Renal pelvis (tissue), 12 donors: ENCODE measurements at places on chromosomes 7 and 10.

DNA sequence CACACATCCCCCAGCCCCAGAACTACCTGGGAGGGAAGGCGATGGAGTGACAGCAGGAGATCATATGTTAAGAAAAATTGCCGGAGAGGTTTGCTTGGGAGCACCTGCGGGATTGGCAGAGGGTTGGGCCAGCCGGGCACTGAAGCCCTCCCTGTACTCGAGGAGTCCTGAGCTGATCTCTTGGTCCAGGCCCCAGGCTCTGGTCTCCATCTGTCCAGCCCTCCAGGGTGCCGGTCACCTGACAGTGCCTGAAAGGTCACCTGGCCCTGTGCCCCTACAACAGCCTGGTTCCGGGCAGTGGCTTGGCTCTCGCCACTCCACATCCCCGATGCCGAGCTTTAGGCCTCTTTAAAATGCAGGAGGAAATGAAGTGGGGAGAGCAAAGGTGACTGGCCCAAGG, 47.3 kb upstream of the PCBD1 start:
- DNase-seq, result no peak

- DNase-seq, result no peak
These were observed 312.2 kb upstream of the ADARB2 start for GRCh38 chr10:2049560-2049959.

- no peak for DNase-seq
These were observed 978 bp downstream of the OGDH start for GRCh38 chr7:44607141-44608068.

DNA sequence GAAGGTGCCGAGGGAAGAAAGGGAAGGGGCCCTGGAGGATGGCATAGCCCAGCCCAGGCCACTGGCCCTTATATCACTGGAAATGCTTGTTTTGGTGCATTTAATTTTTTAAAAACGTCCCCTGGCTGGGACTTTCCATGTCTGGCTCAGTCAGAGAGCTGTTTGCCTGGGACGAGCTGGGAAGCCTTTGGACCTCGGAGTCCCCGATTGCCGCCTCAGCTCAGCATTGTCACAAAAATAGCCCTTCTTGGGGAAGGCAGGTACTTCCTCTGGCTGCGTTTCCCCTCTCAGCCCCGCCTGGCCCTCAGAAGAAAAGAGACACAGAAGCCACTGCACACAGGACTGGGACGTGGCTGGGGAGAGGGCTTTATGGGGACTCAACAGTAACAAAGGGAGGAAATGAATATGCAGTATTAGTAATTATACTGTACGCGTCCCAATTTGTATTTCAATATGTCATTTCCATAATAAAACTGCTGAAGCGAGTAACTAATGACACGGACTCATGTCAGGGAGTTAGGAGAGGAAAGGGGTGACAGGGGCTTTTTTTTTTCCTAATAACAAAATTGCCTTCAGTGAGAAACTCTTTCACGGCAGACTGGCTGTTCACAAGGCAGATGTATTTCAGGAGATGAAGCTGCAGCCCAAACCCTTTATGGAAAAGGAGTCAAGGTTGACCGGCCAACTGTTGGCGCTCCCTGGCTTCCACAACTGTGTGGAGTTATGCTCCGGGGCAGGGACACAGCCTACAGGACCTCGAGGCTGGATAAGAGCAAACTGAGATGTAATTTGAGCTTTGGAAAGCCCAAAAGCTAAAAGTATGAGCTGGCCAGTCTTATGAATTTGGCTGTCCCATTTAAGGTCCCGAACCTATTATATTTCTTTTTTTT, 31.0 kb upstream of the MXI1 start:
- DNase-seq, result peak; percentile 26

DNA sequence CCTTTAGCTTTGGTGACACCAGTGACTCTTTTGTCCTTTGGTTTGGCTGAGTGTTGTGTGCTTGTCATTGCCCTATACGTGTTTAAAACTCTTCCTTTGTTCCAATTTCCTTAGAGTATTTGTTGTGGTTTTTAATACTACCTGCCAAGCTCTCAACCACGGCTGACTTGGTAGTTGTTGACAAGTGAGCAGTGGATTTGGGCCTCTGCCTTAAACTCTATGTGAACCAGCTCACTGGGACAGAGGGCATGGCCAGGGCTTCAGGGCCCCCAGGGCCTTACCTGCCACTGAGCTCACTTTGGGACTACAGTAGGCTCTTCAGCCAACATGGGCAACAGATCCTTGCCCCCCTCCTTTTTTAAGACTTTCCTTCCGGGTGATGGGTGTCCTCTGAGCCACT, 9.6 kb upstream of the DMBT1 start:
- no peak for DNase-seq

DNA sequence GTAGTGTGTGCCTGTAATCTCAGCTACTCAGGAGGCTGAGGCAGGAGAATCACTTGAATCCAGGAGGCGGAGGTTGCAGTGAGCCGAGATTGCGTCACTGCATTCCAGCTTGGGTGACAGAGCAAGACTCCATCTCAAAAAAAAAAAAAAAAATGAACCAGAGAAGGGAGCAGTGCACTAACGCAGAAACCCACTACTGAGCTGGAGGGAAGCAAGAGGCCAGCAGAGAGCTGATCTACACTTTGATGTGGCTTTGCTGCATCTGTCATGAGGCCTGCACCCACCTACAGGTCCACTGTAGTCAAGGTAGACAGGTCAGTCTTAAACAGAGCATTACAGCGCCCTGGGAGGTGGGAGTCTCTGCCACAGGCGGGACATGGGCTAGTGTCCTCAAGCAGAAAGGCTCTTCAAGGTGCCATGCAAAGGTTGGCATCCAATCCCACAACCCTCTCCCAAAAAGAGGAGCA, 30.0 kb downstream of the MAT1A start:
- DNase-seq, result no peak

- no peak for DNase-seq
These were observed 210.5 kb downstream of the ETV1 start for GRCh38 chr7:13778967-13779366.

DNA sequence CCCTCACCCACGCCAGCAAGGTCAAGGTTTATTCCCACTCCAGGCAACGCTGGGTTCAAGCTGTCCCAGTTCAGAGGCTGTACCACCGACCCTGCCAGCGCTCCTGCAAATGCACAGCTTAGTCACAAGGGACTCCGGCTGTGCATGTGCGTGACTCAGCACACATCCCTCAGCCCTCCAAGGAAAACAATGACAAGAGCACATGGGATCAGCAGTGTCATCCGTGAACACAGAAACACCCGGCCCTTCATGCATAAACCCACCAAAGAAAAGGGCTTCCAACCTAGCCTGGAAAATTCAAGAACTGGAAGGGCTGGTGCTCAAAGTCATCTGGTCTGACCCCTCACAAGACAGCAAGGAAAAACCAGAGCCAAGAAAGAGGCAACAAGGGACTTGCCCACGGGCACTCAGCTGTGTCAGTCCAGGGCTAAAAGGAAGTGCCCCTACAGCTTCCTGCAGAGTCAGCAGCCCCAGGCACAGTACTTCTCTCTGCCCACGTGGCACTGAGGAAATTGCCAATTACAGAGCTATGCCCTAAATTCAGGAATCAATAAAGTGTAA, 106.1 kb downstream of the KCNMA1 start:
- no peak for DNase-seq

GRCh38 chr7:11335947-11336346, 362.3 kb downstream of the PHF14 start:
- no peak for DNase-seq

GRCh38 chr10:60141896-60142559, 235.7 kb upstream of the CCDC6 start:
- no peak for DNase-seq

DNA sequence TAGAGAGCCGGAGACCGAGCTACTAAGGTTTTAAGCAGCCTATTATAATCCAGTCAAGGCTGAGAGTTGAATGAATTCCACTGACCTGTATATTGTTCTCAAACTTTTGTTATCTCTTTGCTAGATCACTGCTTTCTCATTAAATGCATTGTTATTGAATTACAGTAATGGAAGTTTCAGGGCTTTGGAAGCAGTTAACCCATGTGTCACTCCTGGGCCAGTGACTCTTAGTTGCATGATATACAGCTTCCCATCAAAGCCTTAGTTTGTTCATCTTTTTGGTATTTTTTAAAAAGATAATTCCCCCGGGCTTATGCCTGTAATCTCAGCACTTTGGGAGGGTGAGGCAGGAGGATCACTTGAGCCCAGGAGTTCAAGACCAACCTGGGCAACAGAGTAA, 55.4 kb upstream of the KIAA1217 start:
- DNase-seq, result no peak

DNA sequence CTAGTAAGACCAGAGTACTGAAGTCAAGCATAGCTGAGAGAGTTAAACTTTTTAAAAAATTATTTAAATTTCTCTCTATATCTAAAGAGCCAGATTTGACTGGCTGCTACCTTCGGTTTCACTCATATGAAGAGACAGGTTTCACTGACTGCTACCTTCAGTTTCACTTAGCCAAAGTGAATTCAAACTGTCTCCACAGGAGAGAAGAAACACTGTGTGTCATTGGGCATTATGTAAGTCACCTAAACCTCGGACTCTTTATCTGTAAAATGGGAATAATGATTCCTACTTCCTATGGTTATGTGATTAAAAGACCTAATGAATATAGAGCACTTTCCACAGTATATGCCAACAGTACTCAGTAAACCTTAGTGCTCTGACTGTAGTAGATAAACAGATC, 41.6 kb upstream of the MET start:
- DNase-seq, result no peak

GRCh38 chr7:29146057-29146706, at the start of gene CPVL:
TSS of gene CPVL (minus strand) at chr7:29146537. CDS start at chr7:29121061, 25,476 bp downstream.
- peak; percentile 34 for DNase-seq

DNA sequence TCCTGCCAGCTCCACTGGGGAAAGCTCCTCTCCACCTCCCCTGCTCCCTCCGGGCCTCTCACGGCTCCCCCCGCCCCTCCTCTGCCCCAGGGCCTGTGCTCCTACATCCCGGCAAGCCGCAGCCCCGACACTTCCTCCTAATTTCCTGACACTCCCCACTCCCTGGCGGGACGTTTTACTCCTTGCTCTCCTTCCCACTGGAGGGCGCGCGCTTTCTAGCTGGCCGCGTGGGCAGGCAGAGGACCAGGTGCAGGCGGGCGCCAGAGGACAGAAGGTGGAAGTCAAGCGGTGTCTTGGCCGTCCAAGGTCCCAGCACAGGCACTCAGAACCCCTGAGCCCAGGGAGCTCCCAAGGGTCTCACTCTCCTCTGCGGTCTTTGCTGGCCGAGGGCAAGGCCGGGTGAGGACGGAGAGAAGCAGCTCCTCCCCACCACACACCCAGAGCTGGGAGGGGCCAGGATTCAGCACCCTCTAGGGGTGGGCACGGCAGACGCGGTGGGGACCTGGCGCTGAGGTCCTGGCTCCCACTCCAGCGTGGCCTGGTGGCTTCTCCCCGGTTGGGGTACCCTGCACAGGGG, 19.1 kb downstream of the ADAM8 start:
- DNase-seq, result no peak

GRCh38 chr7:1397491-1398327, 61.6 kb downstream of the MICALL2 start:
- DNase-seq, result no peak

- no peak for DNase-seq
These were observed 37.3 kb upstream of the LAMB4 start for GRCh38 chr7:108167460-108167859.

GRCh38 chr10:56178210-56178609, 182.8 kb downstream of the ZWINT start:
- no peak for DNase-seq

DNA sequence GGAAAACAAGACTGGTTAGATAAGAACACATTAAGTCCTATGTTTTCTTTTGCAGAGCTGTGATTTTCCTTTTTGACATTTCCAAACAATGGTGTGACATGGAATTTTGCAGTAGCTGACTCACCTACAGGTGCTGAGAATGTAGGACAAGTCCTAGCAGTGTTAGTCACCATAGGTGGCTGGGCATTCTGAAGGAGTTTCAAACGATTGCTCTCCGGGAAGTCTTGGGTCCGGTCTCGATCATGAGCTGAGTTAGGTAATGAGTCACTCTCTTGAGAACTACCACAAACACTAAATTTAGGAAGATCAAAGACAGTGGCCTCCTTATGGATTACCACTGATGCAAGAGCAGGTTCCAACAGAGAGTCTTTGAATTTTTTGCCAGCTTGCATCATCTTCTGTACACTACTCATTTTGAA, 3.6 kb downstream of the FIGNL1 start:
- DNase-seq, result no peak

- no peak for DNase-seq
These were observed 43.5 kb upstream of the MSRB2 start for GRCh38 chr10:23051855-23052331.

DNA sequence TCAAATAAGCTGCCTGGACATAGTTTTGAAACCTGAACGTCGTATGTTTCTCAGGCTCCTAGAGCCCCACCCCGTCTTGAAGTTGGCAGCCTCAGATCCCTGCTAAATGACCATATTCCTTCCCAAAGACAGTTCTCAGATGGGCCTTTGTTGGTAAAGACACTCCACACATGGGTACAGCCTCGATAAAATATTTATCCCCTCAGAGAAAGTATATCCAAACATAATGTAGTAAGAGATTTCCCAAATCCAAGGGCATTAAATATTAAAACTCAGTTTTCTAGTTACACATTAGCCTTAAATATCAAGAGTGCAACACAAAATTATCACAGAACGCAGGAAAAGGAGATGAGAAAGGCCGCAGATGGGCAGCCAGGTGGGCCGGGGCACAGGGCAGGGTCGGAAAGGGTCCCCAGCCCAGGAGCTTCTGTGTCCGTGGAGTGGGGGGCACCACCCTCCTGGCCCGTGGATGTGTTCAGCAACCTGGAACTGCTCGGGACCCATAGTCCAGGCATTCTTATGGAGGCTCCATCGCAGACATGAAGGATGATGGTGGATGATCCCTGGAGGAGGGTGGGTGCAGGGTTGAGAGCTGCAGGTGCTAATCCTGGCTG, 1.5 kb upstream of the CFAP46 start:
- DNase-seq, result no peak

GRCh38 chr10:100307684-100308083, 21.2 kb upstream of the BLOC1S2 start:
- no peak for DNase-seq

DNA sequence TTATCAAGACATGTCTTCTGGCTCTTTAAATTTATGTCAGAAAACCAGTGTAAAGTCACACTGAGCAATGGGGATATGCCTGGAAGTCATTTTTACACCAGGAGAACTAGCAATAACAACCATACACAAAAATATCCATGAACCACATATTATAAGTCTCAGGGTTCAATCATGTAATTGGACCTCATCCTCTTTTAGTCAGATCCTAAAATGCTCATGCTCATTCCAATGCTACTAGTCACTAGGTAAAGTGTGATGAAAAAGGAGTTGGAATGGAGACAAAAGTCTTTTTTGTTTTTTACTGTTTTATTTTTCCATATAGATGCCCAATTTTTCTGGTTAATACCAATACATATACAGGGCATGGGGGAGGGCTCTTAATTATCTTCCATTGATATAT, 306.1 kb downstream of the DGKB start:
- no peak for DNase-seq

DNA sequence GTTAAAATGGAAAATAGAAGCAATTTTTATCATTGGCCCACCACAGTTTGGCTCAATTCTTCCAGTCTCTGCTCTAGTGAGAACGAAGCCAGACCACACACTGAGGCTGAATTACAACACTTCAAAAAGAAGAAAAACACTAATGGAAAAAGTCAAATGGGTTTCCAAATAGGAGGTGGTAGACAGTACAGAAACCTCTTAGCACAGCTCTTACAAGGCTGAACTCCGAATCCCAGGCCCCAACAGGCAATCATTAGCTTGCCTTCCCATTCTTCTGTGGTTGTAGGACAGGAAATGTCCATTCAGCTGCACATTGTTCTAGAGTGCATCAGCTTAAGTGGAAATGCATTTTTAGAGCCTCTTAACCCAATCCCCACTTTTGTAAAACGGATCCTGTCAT, 115.1 kb upstream of the MEOX2 start:
- no peak for DNase-seq
